Astrocyte (in vitro differentiated cells and primary cell): ENCODE measurements at places on chromosomes 2 and 18.

- no peak for DNase-seq
These were observed 1362.7 kb upstream of the CHAC2 start for GRCh38 chr2:52404866-52405265.

GRCh38 chr2:186757009-186757408, 63.1 kb downstream of the FAM171B start:
- DNase-seq = no peak

DNA sequence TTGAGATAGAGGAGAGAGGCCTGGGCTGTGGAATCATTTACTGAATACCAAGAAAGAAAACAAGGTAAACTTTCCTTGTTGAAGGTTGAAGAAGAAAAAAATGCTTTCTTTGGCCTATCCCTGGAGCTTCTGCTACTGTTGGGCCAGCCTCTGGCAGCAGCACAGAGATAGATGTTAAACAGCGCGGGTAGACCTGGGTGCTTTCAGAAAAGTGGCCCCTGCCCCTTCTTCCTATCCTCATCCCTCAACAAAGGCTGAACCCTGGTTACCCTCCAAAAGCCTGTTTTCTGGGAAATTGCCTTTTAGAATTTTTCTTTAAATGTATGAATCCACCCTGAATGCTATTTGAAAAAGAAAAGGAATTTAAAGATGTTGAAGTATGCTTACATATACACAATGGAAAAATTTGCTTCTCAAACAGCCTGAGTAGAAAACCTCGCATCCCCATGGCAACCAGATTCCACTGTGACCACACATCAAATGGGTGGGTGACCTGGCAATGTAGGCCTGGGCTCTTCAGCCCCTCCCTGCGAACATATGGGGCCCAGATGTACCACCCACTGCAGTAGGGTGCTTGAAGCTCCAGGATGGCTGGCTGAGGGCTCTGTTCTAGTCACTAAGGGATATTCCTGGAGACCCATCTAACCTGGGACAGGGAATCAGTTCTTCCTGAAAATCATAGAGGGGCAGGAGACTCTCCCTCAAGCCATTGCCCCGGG, 23.4 kb upstream of the CHRNA1 start:
- peak; percentile 100 for DNase-seq

DNA sequence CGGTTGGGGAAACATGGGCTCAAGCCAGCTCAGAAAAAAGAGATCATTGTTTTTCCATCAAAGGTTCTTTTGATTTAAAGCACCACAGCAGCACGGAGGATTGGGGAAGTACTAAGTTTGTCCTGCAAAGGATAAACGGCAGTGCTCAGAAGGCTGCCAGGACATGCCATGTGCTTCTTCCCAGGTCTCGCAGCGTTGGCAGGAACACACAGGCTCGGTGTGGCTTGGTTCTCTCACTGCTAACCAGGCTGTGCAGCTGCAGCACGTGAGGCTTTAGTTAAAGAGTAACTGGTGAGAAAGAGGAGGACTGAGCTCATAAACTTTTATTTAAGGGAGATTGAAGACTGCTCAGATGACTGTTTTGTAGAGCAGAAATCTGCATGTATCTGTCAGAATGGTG, 264.3 kb downstream of the TSN start:
- DNase-seq = no peak

- DNase-seq = no peak
These were observed 14.8 kb upstream of the CWC22 start for GRCh38 chr2:180021850-180022249.

GRCh38 chr2:20447437-20448245, 767 bp downstream of the RHOB start:
- DNase-seq = no peak

- peak; percentile 2 for DNase-seq
These were observed 519.4 kb downstream of the TDRD15 start for GRCh38 chr2:21643180-21643579.

DNA sequence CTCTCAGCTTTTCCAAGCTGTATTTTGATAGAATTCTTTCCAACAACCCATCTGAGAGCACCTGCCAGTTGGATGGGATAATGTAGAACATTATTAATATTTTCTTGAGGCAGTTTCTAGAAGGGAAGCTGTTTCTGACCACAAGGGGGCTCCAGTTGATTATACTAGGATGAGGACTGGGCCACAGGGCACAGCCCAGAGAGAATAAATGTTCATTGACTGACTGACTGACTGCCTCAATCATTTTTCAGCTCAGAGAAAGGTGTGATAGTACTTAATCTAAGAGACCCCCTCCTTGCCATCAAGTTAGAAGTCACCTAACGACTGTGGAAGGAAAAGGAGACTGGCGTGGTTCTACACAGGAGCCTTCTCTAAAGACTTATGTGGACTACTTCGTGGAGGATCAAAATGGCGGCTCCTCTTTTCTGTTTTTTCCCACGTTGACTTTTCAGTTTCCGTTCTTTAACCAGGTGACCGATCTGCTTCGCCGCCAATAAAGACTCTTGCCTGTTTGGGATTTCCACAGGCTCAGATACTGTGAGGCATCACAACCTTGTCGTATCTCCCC, 31.9 kb upstream of the CREG2 start:
- DNase-seq = peak; percentile 33

GRCh38 chr18:23618862-23619387, 32.6 kb upstream of the NPC1 start:
- no peak for DNase-seq

GRCh38 chr2:176744146-176744545, 468.4 kb upstream of the HNRNPA3 start:
- no peak for DNase-seq

- DNase-seq = no peak
These were observed 275.5 kb downstream of the MBD2 start for GRCh38 chr18:53948991-53949390.

DNA sequence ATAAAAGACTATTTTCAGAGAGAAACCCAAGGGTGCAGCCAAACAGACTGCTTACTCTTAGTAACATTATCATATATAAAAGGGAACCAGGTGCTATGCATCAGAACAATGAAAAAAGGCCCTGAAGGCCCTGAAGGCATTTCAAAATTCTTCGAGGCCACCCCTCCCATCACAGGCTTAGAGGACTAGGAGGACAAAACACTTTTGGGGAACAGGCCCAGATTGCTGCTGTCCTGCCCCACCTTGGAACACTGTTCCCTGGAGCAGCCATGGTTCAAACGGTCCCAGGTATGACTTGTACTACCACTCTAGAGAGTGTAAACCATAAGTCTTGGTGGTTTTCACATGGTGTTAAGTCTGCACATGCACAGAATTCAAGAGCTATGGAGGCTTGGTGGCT, 2183.1 kb upstream of the CELF4 start:
- DNase-seq = no peak

DNA sequence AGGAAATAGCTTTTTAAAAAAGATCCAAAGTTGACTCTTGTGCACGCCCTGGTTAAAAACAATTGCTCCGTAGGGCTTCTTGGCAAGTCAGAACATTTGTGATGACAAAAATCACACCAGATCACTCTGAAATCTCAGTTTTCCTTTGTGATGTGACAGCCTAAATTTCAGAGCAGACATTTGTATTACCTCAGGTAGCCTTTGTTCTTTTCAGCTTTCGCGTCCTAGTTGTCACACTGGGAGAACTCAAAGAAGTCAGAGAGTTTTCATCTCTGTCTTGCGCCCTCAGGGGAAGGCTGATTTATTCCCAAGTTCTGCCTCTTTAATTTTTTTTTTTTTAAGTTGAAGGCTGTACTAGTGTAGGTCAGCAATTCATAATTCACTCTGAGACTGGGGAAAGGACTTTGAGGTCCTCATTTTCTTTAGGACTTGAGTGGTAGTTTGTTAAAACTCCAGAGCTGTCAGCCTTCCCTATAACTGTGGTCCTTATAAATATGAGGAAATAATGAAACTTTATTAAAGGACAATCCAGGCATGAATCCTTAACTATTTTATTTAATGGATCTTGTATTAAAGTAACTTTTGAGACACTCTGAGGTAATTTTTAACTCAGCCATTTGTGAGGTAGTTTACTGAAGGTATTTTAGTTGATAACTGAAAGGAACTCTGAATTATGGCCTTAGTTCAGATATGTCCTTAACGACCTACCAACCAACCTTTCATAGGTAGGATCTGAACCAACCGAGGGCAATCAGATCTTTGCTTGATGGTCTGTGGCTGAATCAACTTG, 525.1 kb upstream of the FAM98A start:
- no peak for DNase-seq

DNA sequence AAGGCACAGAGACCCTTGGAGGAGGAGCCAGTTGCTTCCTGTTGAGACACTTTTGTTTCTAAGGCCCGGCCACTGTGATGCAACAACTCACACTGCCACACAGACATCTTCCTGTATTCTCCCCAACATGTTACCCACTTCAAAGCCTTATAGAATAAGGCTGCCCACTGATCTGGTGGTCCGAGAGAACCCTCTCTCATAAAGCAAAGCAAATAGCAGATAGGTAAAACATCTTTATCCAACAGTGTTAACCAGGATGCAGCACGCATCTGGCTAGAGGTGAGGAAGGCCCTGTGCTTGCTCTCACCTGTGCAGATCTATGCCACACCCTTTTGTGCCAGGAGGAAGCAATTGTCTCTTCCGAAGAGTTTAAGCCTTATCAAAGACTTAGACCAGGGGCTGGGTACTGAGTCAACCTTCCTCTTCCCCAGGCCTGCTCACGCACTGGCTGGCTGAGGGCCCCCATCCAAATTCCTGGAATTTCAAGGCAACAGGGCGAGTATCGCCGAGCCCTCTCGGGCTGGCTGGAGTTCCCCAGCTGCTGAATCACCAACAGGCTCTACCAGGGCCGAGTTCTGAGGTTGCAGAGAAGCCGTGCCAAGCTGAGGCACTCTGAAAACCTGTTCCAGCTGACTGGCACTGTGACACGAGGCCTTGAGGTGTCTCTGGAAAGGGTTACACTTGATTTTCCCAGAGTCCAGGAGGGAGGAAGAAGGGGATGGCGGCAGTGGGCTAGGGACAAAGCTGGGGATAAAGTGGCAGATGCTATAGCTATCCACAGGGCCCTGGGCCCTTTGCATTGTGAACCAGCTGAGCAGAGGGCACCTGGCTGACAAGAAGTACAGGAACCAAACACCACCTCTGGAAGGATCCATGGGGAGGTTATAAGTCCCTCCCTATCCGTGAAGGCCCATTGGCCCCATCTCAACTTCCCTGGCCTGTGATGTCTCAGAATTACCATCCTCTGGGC, 29.3 kb downstream of the TGFA start:
- peak; percentile 76 for DNase-seq

DNA sequence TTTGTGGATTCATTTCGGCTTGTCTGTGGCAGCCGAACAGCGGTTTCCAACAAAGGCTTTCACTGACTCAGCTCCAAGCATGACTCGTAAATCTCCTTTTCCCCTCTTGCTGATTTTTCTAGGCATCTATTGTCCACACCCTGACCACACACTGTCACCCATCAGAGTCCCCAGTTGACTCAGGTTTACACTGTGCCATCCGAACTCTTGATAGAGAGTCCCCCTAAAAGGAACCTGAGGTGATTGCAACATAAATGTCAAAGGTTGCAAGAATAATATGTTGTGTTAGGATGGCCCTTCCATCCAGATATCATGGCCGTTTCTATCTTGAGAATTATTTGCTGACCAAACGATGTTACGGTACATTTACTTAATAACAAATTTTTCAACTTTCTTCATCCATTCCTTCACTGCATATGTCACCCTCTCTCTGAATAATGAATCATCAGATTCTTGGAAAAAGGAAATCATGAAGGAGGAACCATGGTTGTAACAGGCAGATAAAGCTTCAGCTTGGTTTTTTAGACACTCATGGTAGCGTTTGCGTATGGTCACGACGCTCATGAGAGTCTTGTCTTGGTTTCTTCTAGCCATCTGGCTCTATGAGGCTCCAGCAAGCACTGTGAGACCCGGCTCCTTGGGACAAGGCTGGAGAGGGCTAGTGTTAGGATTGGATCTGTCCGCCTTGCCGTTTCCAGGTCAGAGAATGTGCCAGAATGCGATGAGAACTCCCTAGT, 72.1 kb downstream of the NPAS2 start:
- peak; percentile 71 for DNase-seq

DNA sequence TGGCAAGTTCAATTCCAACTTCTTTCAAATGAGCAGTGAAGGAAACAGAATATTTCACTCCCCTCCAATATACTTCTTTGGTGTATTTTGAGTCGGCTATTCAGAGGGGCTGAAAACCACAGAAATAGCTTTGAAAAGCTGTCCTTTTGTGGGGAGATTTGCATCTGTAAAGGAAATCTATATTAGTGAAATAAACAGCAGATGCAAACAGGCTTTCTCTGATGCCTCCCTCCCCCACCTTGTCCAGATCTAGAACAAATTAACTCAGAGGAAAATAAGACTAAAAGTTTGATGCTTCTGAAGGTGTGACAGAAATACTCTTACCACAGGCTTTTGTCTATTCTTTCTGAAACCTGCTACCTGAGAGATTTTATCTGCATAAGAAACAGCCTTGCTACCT, 808.5 kb downstream of the CPS1 start:
- no peak for DNase-seq

DNA sequence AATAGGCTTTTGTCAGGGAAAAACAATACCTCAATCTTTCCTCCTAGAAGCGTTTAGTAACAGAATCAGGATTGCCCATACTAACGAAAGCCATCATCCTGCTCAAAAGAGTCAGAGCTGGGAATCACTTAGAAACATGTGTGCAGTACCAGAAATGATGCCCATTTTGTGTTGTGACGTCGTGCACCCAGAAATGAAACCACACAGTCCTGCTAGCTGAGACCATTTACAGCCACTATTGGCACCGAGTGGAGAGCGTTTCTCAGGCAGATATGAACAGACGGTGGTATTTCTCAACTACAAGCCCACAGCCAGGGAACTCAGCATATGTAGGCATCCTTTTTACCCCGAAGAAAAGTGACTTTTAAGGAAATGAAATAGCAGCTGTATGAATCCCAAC, 284.3 kb upstream of the LRATD1 start:
- no peak for DNase-seq

DNA sequence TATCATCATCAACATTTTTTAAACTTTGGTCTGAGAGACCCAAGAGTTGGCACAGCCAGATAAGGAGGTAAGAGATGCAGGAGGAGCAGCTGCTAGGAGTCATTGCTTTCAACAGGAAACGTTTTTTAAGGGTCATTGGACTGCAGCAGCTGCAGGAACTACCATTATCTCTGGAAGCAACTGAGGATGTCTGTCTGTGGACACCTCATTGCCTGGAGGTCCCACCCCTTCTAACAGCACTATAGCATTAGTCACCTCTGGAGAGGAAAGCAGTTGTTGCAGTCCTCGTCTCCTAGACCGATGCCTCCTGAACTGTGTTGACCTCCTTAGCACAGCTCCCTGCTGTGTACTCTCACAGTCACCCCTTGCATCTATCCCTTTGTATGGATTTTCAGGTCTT, 21.5 kb upstream of the FSHR start:
- no peak for DNase-seq

GRCh38 chr2:38658613-38659012, 7.3 kb upstream of the GALM start:
- no peak for DNase-seq

DNA sequence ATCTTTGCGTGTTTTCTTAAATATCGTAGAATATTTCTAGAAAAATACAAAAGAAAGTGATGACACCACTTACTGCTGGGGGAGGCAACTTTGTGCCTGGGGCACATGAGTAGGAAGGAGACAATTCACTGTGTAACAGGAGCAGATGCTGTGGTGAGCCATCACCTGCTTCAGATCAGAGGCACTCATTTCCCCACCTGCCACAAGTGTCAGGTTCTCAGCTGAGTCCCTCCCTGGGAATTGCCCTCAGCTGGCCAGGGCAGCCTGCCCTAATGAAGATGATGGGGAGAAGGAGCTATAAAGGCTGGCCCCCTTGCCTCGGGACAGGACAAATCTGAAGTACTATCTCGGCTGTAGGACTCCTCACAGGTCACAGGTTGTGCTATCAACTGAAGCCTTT, 322.8 kb downstream of the STK39 start:
- DNase-seq = no peak
